ENCODE measurements at places on chromosomes 7 and 10. TPM values are rescaled to one million over a fixed set of nuclear protein-coding genes. Genes with fewer than 3 reads are reported as not detected.

- no peaks in the 10 kb centered on the region for H3K27me3 ChIP-seq
- no peak for DNase-seq
- H3K4me1 ChIP-seq = peaks cover 5% of the 10 kb centered on the region
- no peak overlapping the region for H3K4me3 ChIP-seq
Observed at GRCh38 chr7:94410413-94411187, 15.9 kb downstream of the COL1A2 start.

The MLXIPL gene
- 27.8 TPM for total RNA-seq

DNA sequence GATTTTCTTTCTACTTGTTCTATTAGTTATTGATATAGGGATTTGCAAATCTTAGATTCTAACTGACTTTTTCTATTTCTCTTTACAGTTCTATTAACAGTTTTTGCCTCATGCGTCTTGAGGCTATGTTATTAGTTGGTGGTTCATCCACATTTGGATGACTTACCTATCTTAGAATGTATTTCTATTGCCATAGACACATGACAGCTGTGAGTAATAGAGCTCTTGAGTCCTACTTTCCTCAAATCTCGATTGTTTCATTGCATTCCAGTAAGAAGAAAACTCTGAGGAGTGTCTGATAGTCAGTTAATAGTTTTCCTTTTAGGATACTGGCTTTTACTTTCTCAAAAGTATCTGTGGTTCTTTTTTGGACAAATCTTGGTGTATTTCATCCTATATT lies 241.4 kb upstream of the ZNF32 start:
- no peak overlapping the region for H3K4me3 ChIP-seq
- DNase-seq = no peak
- no peaks in the 10 kb centered on the region for H3K36me3 ChIP-seq
- H3K4me1 ChIP-seq = peaks cover 14% of the 10 kb centered on the region
- H3K27me3 ChIP-seq = peaks cover 9% of the 10 kb centered on the region

GRCh38 chr10:60434418-60435046 lies 44.9 kb upstream of the ANK3 start:
- no peaks in the 10 kb centered on the region for H3K27me3 ChIP-seq
- DNase-seq = no peak
- peaks cover 4% of the 10 kb centered on the region for H3K36me3 ChIP-seq
- H3K4me3 ChIP-seq = no peak overlapping the region
- H3K27ac ChIP-seq = no peak overlapping the region
- H3K4me1 ChIP-seq = peaks cover 15% of the 10 kb centered on the region

DNA sequence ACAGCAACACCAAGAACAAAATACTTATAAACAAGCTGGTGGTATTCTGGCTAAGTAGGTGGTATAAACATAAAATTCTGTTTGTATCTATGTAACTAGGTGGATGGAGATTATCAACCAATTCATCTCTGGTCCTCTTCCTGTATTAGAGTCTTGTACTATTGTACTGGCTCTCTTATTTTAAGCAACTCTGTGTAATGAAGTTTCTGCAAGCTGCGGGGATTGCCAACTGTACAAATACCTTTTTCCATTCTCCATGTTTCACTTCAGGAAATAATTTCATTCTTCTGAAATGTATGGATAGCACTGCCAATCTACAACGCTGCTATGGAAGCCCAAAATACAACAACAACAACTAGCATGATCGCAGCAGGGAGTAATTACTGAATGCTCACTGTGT lies 44.8 kb downstream of the JAZF1 start:
- H3K4me3 ChIP-seq = no peak overlapping the region
- H3K4me1 ChIP-seq = peaks cover 5% of the 10 kb centered on the region
- H3K36me3 ChIP-seq = no peaks in the 10 kb centered on the region
- no peak overlapping the region for H3K27ac ChIP-seq
- DNase-seq = no peak
- peaks cover 3% of the 10 kb centered on the region for H3K27me3 ChIP-seq

GRCh38 chr7:50499092-50499491 lies 48.9 kb upstream of the FIGNL1 start:
- no peak for DNase-seq
- H3K27me3 ChIP-seq = peaks cover 11% of the 10 kb centered on the region
- no peak overlapping the region for H3K27ac ChIP-seq
- peaks cover 14% of the 10 kb centered on the region for H3K4me1 ChIP-seq

- H3K4me3 ChIP-seq = no peak overlapping the region
- H3K4me1 ChIP-seq = peaks cover 8% of the 10 kb centered on the region
- H3K27me3 ChIP-seq = no peaks in the 10 kb centered on the region
- no peak overlapping the region for H3K27ac ChIP-seq
Observed at GRCh38 chr7:572416-573268, 53.0 kb upstream of the PDGFA start.

DNA sequence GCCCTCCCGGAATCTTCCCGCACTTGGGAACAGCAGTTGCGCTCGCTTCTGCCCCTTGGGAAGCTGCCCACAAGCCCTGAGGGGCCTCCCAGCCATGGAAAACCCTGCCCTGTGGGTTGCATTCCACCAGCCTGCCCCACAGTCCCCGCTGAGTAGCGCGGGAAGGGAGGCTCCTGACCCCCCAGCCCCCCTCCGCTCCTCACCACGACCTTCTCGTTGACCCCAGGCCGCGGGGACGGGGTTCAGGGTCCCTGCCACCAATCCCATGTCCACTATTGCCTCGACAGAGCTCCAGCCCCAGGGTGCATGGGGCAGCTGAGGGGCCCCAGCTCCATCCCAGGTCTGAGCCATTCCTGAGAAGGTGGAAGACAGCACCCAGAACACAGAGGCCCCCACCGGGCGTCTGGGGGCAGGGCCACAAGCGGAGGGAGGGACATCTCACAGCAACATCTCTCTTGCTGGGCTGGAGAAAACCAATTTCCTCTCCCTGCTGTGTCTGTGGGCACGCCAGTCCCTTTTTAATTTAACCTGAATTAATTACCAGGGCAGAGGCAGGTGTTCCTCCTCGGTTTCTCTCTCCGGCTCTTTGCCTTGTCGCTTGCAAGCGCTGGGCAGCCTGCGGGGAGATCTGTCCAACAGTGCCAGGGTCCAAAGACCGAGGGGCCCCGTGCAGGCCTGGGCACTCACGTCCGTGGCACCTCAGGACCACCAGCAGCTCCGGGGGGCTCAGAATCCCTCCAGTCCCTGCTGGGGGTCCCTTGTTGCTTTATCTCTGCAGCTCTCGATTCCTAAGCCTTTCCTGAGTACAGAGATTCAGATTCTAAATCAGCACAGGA lies 57.9 kb downstream of the FOXL3 start:
- no peaks in the 10 kb centered on the region for H3K27me3 ChIP-seq
- DNase-seq = no peak
- H3K4me1 ChIP-seq = peaks cover 22% of the 10 kb centered on the region
- H3K36me3 ChIP-seq = no peaks in the 10 kb centered on the region
- H3K4me3 ChIP-seq = no peak overlapping the region

The RAPGEF5 gene
- total RNA-seq = 11.7 TPM

The AZGP1 gene
- total RNA-seq = 0.50 TPM

The SUN3 gene
- total RNA-seq = not detected

DNA sequence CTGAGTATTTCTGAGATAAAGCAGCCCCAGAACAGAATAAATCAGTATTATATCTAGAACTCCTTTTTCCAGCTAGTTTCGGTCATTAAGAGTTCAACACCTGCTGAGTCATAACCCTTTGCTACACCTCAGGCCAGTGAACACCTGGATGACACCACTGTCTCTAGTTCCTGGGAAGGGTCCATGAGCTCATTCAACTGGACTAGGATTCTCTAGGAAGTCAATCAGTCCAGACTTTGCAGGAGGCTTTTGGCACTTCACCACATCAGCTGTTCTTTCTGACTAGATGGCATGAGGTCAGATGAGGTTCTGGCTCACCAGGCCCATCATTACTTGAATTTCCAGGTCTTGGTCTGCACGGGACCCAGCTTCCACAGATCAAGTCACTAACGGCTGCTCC lies 11.7 kb downstream of the SLC39A12 start:
- no peaks in the 10 kb centered on the region for H3K36me3 ChIP-seq
- DNase-seq = no peak
- H3K27ac ChIP-seq = no peak overlapping the region
- H3K27me3 ChIP-seq = peaks cover 9% of the 10 kb centered on the region
- no peak overlapping the region for H3K4me3 ChIP-seq

The UPK3B gene
- total RNA-seq = 11.2 TPM

- peak overlapping the region; percentile 97 for H3K4me3 ChIP-seq
- peaks cover 4% of the 10 kb centered on the region for H3K36me3 ChIP-seq
- peaks cover 22% of the 10 kb centered on the region for H3K4me1 ChIP-seq
Observed at GRCh38 chr10:14838582-14839304, 637 bp downstream of the HSPA14 start.

- no peak for DNase-seq
- peaks cover 7% of the 10 kb centered on the region for H3K27me3 ChIP-seq
- H3K4me1 ChIP-seq = no peaks in the 10 kb centered on the region
- no peak overlapping the region for H3K27ac ChIP-seq
- no peak overlapping the region for H3K4me3 ChIP-seq
Observed at GRCh38 chr7:78099715-78100394, 301.3 kb downstream of the PHTF2 start.

GRCh38 chr7:99504281-99504602 lies 220 bp upstream of the ZKSCAN5 start:
- H3K4me3 ChIP-seq = peak overlapping the region; percentile 97
- H3K4me1 ChIP-seq = peaks cover 18% of the 10 kb centered on the region
- H3K27ac ChIP-seq = peak overlapping the region; percentile 96
- H3K36me3 ChIP-seq = peaks cover 5% of the 10 kb centered on the region
- no peaks in the 10 kb centered on the region for H3K27me3 ChIP-seq

DNA sequence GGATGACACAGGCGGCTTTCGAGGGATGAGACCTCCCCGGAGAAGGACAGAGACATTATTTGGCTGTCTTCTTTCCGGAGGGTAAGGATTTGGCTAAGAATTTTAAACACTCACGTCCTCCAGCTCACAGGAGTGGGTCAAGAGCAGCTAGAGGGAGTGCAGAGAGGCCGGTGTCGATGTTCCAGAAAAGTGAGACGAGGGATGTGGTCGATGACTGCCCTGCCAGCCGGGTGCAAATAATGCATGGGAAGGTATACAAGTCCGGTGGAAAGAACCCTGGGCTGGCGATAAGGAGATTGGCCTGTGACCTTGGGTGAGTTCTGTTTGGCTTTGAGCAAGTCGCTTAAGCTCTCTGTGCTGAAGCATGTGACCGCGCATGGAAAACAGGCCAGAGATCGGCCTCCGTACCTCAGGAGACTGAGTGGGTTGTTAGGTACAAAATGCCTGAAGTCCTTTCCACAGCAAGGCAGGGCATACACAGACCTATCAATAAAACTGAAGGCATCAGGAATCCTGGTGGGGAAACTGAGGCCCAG lies 149.1 kb downstream of the UBE2H start:
- H3K27ac ChIP-seq = no peak overlapping the region
- H3K36me3 ChIP-seq = no peaks in the 10 kb centered on the region
- H3K4me3 ChIP-seq = no peak overlapping the region
- no peak for DNase-seq

The NUDT13 gene
- 3.0 TPM for total RNA-seq

The GIMAP7 gene
- total RNA-seq = not detected

- no peak overlapping the region for H3K4me3 ChIP-seq
- H3K4me1 ChIP-seq = peaks cover 44% of the 10 kb centered on the region
- H3K27me3 ChIP-seq = peaks cover 4% of the 10 kb centered on the region
- peaks cover 2% of the 10 kb centered on the region for H3K36me3 ChIP-seq
Observed at GRCh38 chr10:31701546-31701945, 227.1 kb downstream of the ARHGAP12 start.

DNA sequence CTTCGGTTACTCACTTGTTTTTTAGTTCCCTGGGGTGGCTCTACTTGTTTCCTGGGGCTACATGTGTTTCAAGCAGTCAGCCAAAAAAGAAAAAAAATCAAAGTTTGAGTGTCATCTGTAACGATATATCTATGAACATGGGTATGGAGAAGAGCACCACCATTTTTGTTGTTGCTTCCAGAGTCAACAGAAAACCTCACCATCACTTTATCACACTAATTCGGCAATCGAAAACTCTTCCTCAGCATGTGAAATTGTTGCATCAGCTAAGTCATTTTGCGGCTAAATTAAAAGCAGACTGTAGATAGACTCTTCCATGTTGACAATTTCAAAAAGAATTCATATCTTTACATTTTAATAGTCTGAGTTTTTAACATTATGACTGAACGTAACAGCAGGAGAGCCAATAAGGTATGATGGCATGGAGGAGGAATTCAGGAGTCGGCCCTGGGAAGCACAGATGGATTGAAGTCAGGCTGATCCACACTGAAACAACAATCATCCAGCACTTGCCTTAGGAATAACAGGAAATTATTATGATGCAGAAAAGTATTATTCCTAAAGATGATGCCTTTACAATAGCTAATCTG lies 455.7 kb upstream of the KLF6 start:
- peaks cover 25% of the 10 kb centered on the region for H3K4me1 ChIP-seq
- H3K27me3 ChIP-seq = peaks cover 5% of the 10 kb centered on the region
- H3K27ac ChIP-seq = peak overlapping the region; percentile 5
- H3K4me3 ChIP-seq = no peak overlapping the region
- DNase-seq = no peak

DNA sequence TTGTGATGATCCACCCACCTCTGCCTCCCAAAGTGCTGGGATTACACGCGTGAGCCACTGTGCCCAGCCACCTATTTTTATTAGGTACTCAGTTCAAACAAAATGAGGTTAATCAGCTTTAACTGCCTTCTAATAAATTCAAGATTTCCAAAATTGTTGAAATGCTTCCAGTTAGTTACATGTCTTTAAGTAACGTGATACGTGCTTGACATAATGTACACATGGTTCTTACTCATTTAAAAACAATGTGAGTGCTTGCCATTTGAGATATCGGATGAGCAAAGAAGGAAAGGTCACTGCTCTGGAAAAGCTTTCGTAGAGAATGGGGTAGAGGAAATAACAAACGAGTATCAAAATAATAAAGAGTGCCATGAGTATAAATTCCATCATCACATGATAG lies 83.6 kb downstream of the KMT2E start:
- peaks cover 8% of the 10 kb centered on the region for H3K4me1 ChIP-seq
- no peaks in the 10 kb centered on the region for H3K27me3 ChIP-seq

DNA sequence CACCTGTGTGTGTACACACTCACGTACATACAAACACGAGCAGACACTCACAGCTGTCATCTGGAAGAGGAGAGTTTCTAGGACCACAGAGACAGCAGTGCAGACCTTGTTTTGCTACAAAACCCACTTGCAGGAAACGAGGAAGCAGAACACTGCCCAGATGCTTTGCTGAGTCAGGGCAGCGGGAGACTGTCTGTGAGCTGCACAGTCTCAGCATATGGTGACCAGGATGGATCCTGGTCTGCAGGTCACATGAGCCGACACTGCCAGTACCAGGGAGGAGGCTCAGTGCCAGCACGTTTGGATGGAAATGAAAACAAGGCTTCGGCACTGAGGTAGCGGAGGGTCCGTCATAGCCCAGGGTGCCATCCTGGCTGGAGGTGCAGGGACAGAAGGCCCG lies 117.6 kb upstream of the DPP6 start:
- H3K4me3 ChIP-seq = no peak overlapping the region
- no peaks in the 10 kb centered on the region for H3K4me1 ChIP-seq

GRCh38 chr7:71470830-71471229 lies 338.9 kb downstream of the GALNT17 start:
- no peak overlapping the region for H3K4me3 ChIP-seq
- H3K36me3 ChIP-seq = peaks cover 7% of the 10 kb centered on the region
- no peak for DNase-seq
- no peak overlapping the region for H3K27ac ChIP-seq
- H3K27me3 ChIP-seq = no peaks in the 10 kb centered on the region
- no peaks in the 10 kb centered on the region for H3K4me1 ChIP-seq

The LRRC4 gene
- 37.7 TPM for total RNA-seq

Measured in type B pancreatic cell (in vitro differentiated cells).